NCI-H1105 treated with DMSO at 0.1 percent for 48 hours (cell line): ENCODE measurements at places on chromosomes 12 and 14.

DNA sequence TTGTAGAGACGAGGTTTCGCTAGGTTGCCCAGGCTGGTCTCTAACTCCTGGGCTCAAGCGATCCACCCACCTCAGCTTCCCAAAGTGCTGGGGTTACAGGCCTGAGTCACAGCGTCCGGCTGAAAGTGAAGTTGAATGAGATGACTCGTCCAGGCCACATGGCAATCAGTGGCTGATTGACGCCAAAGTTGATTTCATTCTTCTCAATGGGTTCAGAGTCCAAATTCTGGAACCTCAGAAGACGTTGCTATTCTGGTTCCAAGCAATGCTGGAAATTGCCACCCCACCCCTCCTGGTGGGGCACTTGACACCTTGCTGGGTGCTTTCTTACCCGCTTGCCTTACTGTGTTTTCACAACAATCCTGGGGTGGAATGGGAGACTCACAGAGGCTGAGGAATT, 14.9 kb downstream of the ABCB9 start:
- no peak for DNase-seq

DNA sequence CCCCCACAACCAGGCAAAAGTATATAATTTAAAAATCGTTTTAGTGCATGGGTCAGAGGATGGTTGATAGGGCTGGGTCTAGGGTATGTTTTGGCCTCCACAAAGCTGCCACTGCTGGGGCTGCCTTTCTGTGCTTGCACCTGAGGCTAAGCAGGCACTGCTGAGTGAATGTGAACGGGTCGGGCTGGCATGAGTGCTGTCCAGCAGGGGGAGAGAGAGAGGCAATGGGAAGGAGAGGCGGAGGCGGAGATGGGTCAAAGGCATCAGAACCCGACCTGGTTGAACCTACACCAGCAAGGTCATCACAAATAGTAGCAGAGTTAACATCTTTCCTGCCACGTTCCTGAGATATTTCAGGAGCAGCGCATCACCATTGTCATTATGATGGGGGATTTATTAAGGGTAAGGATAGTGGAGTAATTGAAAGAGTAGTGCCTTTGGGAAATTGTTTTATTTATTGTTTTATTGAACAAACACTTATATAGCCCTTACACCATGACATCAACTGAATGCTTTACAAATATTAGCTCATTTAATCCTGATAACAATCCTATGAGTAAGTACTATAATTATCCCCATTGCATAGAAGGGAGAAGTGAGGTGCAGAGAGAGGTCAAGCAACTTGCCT, 5.8 kb upstream of the NRXN3 start:
- peak; percentile 10 for DNase-seq

- no peak for DNase-seq
Observed at GRCh38 chr12:116962783-116963356, 52.1 kb downstream of the FBXW8 start.

- peak; percentile 50 for DNase-seq
Observed at GRCh38 chr14:79947440-79948054, 263.8 kb downstream of the DIO2 start.

GRCh38 chr14:29078810-29079522, 312.4 kb downstream of the FOXG1 start:
- DNase-seq, result no peak

DNA sequence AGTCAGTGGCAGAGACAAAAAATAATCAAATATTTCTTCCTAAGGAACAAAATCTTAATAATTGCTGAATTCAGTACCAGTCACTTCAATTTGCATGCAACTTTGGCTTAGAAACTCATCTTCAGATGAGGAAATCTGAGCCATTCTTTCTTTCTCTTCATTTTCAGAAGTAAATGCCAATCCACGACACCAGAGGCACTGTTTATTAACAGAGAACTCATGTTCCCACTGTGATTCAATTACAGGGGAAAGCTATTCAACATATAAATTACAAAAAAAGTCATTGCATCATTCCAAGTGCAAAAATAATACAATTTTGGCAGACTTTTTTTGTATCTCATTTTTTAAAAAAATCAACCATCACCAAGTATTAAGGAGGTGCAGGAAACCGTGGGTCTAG, 816.1 kb upstream of the TMEM132C start:
- DNase-seq, result no peak

GRCh38 chr14:45251912-45252311, 1.1 kb downstream of the MIS18BP1 start:
- DNase-seq, result peak; percentile 15

DNA sequence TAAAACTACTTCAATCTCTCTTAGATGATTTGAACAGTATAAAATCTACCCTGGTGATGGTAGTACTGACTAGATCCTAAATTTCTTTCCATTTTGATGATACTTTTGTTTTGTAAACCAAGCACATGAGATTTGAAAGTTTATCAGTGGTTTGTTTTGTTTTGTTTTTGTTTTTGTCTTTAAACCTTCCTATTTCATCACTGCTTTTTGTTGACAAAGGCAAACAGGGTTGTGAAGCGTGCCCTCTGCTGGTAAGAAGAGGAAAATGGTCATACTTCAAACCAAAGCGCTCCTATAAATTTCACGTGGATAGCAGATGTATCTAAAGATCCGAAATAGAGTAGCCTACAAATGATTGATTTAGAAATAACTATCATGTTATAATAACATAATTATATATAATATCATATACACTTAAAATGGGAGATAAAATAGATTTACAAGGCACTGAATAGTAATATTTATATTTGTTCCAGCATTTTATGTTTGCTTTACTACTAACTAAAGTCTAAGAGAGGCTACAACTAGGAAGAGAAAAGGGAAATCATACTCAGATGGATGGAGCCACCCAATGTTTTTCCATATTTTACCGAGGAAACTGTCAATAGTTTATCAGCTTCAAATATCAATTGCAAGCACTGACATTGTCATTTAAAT, 254.0 kb upstream of the USP15 start:
- DNase-seq, result peak; percentile 37

DNA sequence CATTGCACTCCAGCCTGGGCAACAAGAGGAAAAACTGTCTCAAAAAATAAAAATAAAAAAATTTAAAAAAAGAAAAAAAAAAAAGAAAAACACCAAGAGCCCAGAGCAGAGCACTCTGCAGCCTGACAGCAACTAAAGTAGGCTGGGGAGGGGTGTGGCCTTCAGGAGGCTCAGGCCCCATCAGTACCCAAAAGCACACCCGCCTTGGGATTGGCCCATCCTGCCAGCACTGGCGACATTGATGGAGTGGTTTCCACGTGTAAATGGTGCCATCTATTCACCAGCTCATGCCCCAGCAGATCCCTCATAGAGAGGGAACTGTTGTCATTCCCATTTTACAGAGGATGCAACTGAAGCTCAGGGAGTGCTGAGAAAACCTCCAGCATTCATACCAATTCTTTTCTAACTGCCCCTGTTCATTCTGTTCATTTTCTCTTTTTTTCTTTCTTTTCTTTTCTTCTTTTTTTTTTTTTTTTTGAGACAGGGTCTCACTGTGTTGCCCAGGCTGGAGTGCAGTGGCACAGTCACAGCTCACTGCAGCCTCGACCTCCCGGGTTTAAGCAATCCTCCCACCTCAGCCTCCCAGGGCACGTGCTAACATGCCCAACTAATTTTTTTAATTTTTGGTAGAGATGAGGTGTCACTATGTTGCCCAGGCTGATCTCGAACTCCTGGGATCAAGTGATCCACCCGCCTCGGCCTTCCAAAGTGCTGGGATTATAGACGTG, 89.3 kb downstream of the IRF2BPL start:
- no peak for DNase-seq

- no peak for DNase-seq
Observed at GRCh38 chr12:59833408-59833807, 237.6 kb downstream of the SLC16A7 start.

- no peak for DNase-seq
Observed at GRCh38 chr12:92764831-92765230, 62.0 kb downstream of the PLEKHG7 start.

DNA sequence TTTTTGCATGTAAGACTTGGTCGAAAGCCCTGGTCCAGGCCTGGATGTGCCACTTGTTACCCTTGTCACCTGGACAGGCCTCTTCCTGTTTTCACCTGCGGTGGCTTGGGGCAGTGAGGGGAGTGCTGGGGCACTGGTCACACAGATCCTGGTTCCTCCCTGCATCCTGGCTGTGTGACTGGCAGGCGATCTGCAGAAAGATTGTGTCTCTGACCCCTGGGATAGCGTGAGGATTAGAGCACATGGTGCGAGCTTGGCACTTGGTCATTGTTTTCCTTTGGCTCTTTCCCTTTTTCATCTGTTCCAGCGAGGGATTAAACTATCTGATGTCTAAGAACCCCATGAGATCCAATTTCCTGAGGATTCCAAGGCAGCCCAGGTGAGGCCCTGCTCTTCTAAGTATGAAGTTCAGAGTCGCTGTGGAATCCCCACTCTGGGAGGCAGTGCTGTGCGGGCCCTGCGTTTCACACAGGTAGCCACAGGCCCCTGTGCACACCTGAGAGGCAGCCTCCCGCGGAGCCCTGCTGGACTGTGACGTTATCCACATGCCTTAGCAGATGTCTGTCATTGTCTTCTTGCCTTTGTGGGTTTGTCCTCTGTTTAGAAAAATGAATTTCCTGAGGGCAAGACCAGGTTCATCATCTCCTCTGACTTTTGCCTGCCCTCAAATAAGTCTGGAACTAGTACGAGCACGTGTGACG, 288.4 kb downstream of the CACNA1C start:
- DNase-seq, result no peak

DNA sequence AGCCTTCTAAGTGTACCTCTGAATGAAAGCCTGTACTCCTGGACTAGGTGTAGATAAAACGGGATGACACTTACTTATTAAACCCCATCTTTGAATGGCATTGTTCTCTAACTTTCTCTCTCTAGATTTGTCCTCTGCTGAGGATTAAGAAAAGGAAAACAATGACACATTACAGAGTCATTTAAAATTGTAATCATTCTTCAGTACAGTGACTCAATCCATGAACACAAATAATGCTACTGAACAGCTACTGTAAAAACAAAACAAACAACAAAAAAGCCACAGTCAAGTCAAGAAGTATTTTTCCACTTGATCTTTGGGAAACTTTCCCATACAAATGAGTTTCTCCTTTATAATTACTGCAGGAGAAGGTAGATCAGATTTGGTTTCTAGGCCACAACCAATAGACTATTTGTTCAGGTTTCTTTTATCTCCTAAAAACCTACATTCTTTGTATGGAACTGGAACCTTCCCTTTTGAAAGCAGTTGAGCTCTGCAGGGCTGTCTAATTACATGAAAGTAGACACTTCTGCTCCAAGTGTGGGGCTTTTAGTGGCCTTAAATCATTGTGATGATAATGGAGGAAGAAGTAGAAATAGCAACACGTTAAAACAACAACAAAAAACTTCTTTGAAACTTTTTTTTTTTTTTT, 219.1 kb downstream of the ESR2 start:
- DNase-seq, result no peak

- no peak for DNase-seq
Observed at GRCh38 chr14:81416194-81416952, 16.2 kb upstream of the STON2 start.

- DNase-seq, result no peak
Observed at GRCh38 chr14:103753774-103754173, 38.2 kb downstream of the ZFYVE21 start.

DNA sequence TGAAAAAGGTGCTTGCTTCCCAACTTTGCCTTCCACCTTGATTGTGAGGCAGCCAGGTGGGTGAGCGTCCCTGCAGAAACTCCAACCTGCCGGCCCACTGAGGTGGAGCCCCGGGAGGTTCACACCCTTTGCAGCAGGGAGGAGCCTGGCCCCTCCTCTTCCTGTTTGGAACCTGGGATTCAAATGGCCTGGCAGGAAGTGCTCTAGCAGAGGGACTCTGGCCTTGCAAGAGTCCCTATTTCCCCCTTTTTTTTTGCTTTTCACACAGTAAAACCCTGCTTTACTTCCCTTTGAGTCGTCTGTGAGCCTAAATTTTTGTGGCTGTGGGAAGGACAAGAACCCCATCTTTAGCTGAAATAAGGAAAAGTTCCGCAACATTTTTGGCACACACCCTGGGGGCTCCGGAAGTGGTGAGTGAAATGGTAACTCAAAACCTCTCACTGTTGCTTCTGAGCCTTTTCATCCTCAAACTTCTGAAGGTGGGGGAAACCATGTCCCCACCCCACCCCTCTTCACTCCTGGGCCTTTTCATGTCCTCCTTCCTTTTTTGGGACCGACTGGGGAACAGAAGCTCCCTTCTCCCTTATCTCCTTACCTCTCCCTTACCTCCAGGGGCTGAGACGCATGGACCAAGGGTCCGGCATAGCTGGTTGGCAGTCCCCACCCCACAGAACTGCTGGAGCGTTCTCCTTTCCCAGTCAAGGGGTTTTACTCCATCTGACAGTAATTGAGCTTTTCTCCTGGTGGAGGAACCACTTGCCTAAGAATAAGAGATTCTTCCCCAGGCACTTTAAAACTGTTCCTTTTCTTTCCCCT, 102.0 kb downstream of the KCNMB4 start:
- no peak for DNase-seq

DNA sequence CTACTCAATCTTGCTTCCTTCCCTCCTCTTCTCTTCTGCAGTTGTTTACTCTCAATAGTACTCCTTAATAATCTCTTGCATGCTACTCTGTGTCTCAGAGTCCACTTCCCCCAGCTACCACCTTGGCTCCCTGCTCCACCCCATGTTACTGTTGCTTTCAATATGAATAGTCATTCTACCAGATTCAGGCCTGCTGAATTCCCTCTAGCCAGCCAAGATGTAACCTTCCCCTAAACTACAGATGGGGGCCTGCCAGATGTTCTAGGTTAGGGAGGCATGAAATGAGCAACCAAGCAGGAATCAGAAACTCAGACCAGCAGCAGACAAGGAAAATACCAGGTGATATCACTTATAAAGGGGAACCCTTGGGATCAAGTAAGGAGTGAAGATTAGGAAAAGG, 392.1 kb upstream of the DDHD1 start:
- DNase-seq, result no peak

- DNase-seq, result no peak
Observed at GRCh38 chr12:95100264-95101190, 27.1 kb upstream of the NR2C1 start.

- DNase-seq, result no peak
Observed at GRCh38 chr12:1391722-1392121, 202.7 kb downstream of the FBXL14 start.

GRCh38 chr12:121656122-121656521, 13.3 kb downstream of the MORN3 start:
- no peak for DNase-seq

DNA sequence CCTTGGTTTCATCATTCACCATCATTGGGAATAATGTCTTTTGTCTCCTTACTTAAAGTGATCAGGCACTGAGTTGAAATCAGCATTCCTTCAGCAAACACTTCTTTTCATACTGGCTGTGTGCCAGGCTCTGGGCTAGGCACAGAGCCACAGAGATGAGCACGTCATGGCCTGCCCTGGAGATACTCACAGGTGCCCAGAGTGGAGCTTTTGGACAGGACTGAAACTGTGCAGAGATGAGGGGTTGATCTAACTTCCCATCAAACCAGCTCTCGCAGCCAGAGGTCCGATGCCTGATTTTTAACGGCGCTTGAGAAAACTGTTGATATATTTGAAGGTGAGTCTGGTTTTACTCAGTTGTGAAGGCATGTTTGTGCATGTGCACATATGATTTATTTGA, 43.1 kb downstream of the CACNA1C start:
- no peak for DNase-seq

- DNase-seq, result peak; percentile 64
Observed at GRCh38 chr14:32469388-32470160, 140.5 kb downstream of the AKAP6 start.

- DNase-seq, result no peak
Observed at GRCh38 chr12:96107236-96107635, 71.8 kb upstream of the LTA4H start.

- DNase-seq, result no peak
Observed at GRCh38 chr12:90153827-90154226, 445.2 kb upstream of the ATP2B1 start.

GRCh38 chr14:24082411-24083080, 11.2 kb downstream of the CPNE6 start:
- no peak for DNase-seq
